Cortex of kidney (tissue), 1 donor: ENCODE measurements at places on chromosomes 1 and 21.

DNA sequence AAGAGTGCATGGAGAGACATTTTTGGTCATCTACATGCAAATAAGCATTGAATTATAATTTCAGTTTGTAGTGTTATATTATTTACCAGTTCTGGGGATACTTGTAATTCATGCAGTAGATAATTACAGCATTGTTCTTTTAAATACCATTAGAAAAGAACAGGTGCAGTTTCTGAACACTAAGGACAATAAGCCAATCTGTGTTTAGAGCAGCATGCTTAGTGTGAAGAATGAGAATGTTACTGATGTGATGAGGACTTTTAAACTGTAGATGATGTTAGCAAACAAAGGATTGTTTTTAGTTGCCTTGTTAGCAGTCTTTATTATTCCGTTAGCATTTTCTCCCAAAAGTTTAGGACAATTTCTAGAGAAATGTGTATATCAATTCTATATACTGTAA is 348.3 kb downstream of the BRINP3 start:
- no peak for DNase-seq

- DNase-seq, result no peak
These were observed 9.0 kb upstream of the SMIM1 start for GRCh38 chr1:3763351-3764125.

DNA sequence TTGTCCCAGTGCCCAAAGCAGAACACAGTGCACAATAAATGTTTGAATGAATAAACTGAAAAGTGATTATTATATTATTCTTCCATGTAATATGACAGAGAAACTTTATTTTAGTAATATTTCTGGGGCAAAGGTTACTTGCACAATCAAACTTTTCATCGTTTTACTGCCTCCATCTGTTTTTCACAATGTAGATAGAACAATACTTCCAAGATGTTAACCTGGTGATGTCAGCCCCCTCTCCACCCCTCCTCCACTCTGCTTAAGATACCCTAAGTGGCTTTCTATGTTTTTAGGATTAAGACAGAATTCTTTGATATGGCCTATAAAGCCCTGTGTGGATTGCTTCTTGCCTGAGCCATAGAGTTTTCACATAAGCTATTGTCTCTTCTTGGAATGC is 13.8 kb upstream of the NTMT2 start:
- DNase-seq, result no peak

GRCh38 chr1:230909974-230910754 is 41.8 kb upstream of the C1orf198 start:
- DNase-seq, result no peak

- DNase-seq, result no peak
These were observed 323.7 kb downstream of the PLPP3 start for GRCh38 chr1:56255516-56256152.

DNA sequence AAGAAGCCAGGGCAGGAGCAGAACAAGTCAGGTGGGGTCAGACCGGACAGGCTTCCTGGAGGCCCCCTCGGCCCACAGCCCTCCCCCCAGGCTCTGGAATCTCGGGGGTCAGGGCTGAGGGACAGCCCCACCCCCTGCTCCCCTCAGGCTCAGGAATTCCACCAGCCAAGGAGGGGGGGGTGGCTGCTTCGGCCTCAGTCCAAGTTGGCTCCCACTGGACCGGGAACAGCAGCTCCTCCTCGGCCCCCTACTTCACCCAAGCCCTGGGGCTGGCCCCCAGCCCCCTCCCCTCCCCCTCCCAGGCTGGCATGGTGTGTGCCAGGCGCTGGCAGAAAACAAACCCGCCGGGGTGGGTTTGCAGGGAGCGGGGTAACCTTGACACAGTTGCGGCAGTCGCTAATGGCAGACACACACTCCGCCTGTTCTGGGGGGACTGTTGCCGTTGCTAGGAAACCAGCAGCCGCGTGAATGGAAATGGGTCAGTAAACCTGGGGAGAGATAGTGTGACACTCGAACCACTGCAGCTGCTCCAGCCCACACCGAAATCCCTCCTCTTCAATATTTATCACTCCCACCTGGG is 32.4 kb downstream of the AHDC1 start:
- no peak for DNase-seq

- no peak for DNase-seq
These were observed 106.3 kb downstream of the HIVEP3 start for GRCh38 chr1:41812453-41812852.

DNA sequence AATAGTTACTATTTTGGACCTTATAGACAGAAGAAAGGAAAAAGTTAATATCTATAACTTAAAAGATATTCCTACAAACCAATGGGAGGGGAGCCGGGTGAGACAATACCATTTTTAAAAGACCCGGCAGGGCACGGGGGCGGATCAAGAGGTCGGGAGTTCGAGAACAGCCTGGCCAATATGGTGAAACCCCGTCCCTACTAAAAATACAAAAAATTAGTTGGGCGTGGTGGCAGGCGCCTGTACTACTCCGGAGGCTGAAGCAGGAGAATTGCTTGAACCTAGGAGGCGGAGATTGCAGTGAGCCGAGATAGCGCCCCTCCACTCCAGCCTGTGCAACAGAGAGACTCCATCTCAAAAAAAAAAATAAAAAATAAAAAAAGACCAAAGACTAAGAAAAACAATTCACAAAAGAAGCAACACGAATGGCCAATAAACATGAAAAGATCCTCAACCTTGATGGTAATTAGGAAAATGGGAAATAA is 1.2 kb upstream of the PSMB2 start:
- no peak for DNase-seq

DNA sequence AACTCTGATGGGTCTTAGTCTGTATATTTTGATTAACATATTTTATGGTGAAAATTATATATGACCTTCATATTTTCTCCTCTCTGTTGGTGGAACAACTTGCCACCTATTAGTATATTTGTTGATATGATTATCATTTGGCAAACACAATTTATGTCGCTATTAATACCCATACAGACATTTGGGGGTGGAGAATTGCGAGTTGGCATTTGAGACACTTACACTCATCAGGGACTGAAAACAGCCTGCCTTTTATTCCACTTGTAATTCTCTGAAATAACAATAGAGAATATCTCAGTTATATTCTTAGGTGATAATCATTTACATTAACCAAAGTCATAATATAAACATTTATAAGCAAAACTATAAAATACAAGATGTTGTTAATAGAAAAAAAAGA is 100.5 kb upstream of the RGS18 start:
- DNase-seq, result no peak

DNA sequence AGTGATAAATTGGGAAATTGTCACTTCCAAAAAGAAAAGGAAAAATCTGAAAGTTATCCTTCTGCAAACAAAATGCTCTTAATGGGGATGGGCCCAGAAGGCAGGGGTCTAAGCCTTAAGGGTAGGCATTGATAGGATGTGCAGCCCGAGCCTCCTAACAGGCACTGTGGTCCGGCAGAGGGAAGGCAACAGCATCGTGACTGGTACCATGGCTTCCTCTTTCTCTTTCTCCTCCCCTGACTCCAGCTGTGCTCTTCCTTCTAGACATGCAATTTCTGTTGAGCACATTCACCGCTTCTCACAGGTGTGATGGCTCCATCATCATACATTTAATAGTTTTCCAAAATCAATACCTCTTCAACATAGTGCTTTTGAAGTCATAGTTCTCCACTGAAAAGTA is 91.5 kb downstream of the SELENOF start:
- no peak for DNase-seq

- no peak for DNase-seq
These were observed 38.4 kb downstream of the IGSF21 start for GRCh38 chr1:18145851-18146618.

GRCh38 chr1:71618191-71618590 is 537.4 kb upstream of the ZRANB2 start:
- DNase-seq, result no peak

DNA sequence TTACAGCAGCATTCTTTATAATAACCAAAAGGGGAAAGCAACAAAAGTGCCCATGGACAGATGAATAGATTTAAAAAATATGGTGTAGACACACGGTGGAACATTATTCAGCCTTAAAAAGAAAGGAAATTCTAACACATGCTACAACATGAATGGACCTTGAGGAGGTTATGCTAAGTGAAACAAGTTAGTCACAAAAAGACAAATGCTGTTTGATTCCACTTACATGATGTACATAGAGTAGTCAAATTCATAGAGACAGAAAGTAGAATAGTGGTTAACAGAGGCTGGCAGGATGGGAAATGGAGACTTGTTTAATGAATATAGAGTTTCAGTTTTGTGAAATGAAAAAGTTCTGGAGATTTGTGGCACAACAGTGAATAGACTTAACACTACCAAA is 151.4 kb downstream of the CYYR1 start:
- no peak for DNase-seq

DNA sequence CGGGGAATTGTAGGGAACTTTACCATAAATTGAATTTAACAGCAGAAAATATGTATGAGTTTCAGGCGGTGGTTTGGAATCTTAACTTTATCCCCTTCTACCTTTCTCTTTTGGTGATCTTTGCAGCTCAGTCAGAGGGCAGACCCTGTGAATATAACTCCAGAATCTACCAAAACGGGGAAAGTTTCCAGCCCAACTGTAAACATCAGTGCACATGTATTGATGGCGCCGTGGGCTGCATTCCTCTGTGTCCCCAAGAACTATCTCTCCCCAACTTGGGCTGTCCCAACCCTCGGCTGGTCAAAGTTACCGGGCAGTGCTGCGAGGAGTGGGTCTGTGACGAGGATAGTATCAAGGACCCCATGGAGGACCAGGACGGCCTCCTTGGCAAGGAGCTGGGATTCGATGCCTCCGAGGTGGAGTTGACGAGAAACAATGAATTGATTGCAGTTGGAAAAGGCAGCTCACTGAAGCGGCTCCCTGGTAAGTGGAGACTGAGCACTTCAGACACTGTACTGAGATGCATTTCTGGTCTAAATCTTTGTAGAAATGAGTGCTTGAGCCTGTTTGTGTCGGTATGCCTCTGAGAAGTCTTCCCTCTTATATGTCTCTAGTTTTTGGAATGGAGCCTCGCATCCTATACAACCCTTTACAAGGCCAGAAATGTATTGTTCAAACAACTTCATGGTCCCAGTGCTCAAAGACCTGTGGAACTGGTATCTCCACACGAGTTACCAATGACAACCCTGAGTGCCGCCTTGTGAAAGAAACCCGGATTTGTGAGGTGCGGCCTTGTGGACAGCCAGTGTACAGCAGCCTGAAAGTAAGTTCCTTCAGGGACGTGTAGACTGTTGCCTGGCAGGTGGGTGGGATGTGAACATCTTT is 1.5 kb downstream of the CCN1 start:
- no peak for DNase-seq

DNA sequence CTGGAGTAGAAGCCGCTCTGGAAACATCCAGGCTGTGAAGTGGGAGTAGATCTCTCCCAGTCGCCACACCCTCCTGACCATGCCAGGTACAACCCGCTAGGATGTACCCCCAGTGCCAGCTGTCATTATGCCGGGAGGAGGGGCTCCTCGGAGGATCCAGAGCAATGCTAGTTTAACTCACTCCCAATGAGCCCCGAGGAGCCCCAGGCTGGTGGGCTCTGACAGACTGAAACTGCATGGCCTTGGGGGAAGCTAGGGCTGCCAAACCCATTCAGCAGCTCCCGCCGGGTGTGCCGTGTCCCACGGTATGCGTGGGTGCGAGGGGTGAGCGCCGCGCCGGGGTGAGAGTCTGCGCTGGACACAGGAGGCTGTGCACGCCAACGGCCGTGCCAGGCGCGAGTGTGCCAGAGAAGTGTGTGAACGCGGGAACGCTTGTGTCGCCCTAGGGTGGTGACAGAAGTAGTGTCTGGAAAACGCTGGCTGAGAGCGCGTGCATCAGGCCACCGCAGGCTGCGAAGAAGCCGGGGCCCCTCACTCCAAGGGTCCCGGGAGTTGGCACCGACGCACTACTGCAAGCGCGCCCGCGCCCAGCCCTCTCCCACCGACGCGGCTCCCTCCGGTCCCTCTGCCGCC is 177.1 kb upstream of the EDN2 start:
- DNase-seq, result no peak
